M059J (cell line): ENCODE measurements at places on chromosomes 1 and 21.

GRCh38 chr21:44844256-44844655, 26.4 kb upstream of the SUMO3 start:
- DNase-seq = no peak

DNA sequence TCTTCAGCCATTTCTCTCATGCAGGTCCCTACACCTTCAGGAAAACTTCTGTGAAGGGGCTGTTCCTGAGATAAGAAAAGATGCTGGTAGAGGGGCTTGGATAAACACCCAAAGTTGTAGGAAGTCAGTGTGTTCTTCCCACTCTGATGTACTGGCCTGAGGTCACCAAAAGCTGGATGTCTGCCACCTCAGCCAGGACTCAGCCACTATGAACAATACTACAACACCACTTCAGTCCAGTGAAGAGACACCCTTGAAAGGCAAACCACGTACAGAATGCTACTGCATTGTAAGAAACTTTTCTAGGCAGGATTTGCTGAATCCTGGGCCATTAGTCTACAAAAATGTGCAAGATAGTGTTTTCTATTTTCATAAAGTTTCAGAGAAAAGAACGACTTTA, 2.4 kb downstream of the PTPN14 start:
- peak; percentile 87 for DNase-seq

GRCh38 chr1:5947978-5948680, 44.1 kb downstream of the NPHP4 start:
- no peak for DNase-seq

GRCh38 chr21:36419996-36420395, 34.8 kb downstream of the CHAF1B start:
- DNase-seq = peak; percentile 89

- DNase-seq = no peak
Observed at GRCh38 chr21:30234643-30235042, 18.7 kb upstream of the CLDN8 start.

- no peak for DNase-seq
Observed at GRCh38 chr1:177471244-177471643, 300.5 kb downstream of the BRINP2 start.

- DNase-seq = no peak
Observed at GRCh38 chr1:54805466-54805865, 4.3 kb upstream of the TTC22 start.

- peak; percentile 69 for DNase-seq
Observed at GRCh38 chr1:19336543-19336942, 24.4 kb downstream of the SLC66A1 start.

- no peak for DNase-seq
Observed at GRCh38 chr1:233664804-233665574, 51.1 kb downstream of the KCNK1 start.

- peak; percentile 82 for DNase-seq
Observed at GRCh38 chr1:93620841-93621210, 60.8 kb downstream of the BCAR3 start.

DNA sequence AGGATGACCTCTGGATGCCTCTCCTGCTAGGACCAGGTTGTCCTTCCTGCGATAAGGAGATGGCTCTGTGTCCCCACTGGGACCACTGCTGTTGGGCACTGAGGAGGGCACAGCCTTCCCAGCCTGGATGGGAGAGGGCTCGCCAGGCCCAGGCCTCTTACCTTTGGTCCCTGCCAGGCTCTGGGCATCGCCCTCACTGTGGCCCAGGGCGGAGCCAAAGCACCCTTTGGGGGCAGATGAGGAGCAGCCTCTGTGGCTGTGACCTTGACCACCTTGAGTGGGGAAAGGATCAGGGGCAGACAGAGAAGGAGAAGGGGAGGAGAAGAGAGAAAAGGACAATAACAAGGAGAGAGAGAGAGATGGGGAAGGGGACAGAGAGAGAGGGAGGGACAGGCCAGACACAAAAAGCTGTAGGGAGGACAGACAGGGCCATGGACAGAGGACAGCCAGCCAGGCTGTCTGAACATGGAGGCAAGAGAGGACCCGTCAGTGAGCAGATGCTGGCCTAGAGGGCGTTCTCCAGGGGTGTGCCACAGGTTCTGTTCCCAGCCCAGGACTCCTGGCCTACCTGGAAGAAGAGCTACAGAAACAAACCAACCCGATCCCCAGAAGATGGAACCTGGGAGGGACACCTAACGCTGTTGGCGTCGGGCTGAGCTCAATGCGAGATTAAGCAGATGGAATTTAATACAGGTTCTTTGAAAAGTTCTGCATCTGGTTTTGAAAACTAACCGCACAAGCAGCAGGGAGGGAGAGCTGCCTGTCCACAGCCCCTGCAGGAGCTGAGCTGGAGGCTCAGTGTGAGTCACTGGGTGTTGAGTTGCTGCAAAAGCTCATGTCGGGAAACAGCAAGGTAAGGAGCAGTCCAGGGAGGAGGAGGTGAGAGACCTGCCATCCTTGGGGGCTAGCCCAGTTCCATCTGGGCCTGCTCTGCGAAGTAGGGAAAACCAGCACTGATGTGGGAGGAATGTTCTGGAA, 262.1 kb downstream of the PTPRU start:
- DNase-seq = peak; percentile 57

GRCh38 chr1:117295001-117295400, 72.2 kb upstream of the MAN1A2 start:
- DNase-seq = no peak

DNA sequence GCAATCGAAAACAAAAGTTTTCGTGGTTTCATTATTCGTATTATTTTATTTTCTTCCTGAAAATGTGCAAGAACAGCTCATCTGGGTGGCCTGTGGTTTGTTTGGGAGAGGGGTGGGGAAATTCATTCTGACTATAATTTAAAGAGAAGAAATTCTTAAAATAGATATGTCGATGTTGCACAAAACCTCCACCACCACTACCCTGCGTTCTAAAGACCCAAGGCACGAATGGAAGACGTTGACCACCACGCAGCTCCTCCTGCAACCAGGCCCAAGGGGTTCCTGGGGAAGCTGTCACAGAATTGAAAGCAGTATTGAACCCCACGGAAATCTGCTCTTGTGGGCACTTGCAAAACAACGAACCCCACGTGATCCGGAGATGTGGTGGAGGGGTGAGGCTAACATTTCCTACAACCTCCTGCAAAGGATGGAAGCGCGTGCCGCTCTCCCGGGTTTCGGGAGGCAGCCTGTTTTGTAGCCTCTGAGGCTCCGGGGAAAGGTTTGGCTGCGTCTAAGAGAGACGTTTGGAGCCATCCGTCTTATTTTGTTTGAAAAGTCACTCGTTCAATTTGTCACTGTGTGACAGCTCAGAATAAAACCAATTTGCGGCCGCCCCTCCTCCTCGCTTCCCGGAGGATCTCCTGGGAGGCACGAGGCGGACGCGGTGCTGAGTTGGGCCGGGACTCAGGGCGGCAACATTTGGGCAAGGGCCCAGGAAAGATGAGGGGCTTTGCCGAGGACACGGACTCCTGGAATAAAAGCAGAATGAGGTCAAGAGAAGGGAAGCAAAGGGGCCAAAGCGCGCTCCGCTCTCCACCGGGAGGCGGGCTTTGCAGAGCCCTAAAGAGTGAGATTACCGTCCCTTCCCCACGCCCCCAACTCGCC, 810 bp upstream of the HLX start:
- no peak for DNase-seq

DNA sequence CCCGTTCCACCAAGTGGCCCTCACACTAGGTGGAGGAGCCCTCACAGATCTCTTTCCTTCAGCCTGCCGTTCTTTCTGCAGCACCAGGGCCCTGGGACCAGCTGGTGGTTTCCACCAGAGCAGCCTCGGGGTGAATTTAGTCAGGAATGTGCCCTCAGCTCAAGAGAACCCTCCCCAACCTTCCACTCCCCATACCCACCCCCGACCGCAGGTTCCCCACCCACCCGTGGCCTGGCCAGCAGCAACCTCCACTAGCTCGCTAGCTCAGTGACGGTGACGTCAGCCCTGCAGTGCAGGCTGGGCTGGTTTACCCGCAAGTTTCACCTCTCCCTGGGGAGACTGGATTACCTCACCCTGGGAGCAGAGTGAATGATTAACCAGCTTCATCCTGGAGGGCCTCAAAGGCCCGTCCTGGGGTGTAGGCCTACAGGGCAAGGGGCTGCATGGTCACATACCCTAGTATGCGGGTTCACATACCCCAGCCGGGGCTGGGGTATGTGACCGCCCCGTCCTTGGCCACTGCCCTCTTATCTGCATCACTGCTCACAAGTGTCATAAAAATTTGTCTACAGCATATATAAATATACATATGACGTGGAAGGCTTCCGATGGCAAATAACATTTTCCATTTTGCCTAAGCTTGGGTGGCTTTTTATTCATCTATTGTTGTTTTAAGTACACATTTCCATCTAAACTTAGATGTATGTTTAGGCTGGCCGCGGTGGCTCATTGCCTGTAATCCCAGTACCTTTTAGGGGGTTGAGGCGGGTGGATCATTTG, 24.5 kb downstream of the ELF3 start:
- DNase-seq = peak; percentile 95

DNA sequence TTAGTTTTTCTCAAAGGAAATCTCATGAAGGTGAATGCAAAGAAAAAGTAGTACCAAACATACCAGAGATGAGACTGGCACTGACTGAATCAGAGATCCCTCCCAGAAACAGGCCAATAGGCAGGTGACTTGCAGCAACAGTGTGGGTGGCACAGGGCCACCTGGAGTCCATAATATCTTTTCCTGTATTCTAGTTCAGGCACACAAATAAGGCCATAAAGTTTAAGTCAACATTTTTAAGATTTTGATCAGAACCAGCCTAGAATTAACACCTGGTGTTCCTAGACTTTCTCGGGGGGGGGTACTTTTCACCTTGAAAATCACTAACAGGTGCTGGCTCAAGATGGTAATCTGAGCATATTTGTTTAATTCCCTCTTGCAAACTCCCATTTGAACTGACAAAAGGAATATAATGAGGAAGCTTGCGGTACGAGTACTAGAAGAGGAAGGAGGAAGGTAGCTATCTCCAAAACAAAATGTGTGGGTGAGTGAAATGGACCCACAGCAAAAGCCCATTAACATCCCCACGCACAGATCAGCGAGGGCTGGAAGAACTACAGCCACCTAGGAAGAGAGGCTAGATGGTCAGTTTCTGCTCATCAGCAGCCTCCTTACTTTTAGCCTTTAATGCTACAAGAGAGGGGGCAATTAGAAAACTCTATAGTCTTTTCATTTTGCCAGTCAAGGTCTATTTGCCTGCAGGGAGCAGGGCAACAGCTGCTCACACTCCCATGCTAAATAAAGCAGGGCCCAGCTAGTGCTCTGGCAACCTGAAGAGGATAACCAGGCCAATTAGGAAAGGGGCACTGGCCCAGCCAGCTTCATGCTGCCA, 18.9 kb downstream of the SDE2 start:
- DNase-seq = no peak

DNA sequence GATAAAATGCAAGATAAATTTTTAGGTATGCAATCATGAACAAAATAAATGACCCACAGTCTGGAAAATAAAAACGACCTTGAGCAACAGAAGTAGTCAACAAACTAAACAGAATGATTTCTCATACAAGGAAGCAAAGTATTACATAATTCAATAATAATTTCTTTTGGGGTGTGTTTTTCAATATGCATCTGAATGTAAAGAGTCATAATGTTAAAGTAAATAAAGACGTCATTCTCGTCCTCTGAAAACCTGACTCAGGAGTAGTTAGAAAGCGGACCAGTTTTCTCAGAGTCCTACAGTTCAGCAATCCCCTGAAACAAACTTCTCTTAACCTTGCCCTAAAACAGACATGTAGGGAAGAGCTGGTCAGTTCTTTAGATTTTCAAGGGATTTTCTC, 18.6 kb downstream of the CDC42BPA start:
- no peak for DNase-seq

DNA sequence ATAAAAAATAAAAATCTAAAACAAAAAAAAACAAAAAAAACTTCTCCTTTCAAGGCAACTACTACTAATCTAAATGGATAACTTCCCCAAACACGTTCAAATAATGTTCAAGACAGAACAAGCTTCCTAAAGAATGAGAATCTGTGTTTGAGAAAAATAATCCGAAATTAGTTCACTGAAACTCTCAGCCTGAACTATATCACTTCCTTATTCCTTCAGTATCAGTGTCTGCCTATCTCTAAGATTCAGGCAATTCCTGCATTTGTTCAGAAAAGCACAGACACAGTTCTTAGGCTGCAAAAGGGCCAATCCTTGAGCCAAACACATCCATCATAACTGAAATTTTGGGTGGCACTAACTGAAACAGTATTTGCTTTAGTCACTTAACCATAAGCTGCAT, 22.4 kb downstream of the DSTYK start:
- no peak for DNase-seq

DNA sequence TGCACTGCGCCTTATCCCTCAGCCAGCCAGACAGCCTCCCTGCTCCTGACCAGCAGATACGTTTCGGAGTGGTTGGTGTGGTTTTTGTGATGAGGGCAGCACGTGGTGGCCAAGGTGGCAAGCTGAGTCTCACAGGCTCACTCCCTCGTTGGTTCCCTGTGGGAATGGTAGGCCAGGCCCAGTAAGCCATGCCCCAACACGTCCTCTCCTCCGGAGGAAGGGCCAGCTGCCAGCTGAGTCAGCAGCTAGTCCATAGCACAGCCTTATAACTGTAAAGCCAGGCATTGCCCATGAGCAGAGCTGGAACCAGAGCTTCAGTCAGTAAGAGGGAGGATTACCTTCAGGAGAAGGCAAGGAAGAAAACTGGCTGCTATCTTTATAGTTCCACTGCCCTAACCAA, 29.5 kb downstream of the SZRD1 start:
- peak; percentile 81 for DNase-seq

DNA sequence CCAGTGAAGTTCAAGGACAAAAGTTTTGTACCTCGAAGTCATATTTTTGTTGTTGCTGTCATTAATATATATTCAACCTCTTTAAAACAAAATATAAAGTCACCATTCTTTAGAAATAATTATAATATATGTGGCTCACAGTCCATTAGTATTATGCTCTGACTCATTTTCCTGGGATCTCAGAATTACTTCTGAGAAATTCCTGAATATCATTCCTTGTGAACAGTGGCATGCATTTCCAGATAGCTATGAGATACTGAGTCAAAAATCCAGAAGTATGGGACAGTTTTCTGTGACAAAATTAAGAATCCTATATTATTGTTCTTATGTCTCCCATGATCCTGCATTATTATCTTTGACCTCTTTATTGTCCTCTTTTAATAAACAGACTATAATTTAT, 13.8 kb upstream of the RGS21 start:
- no peak for DNase-seq

- DNase-seq = no peak
Observed at GRCh38 chr1:30704765-30705509, 18.4 kb downstream of the MATN1 start.

DNA sequence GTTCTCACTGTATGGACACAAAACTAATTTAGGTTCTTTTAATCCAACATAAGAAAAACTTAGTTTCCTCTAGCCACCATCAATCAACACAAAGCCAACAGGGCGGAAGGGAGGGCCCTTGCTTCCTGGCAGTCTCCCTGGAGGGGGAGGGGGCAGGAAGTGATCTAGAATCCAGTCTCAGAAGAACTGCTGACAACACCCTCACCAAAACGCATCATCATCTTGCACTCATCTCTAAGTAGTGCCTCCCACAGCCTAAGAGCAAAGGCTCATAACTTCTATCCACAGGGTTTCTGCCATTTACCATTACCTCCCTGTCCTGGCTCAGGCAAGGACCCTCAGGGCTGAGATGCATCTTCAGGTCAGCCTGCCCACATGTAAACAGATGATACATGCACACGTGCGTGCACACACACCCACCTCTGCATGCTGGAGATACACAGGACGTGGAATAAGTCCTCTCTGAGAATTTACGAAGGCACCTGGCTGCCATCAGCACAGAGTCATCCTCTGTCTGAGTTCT, 20.5 kb downstream of the HIVEP3 start:
- peak; percentile 65 for DNase-seq

- DNase-seq = no peak
Observed at GRCh38 chr1:67482733-67483482, 52.7 kb upstream of the SERBP1 start.
